ENCODE measurements at places on chromosomes 16 and 17.

GRCh38 chr17:36894177-36894576 lies 43.1 kb upstream of the LHX1 start:
- DNase-seq = no peak

GRCh38 chr17:63529711-63530556 lies 6.8 kb downstream of the KCNH6 start:
- DNase-seq = no peak

- no peak for DNase-seq
These were observed 100.2 kb downstream of the C16orf78 start for GRCh38 chr16:49473773-49474172.

DNA sequence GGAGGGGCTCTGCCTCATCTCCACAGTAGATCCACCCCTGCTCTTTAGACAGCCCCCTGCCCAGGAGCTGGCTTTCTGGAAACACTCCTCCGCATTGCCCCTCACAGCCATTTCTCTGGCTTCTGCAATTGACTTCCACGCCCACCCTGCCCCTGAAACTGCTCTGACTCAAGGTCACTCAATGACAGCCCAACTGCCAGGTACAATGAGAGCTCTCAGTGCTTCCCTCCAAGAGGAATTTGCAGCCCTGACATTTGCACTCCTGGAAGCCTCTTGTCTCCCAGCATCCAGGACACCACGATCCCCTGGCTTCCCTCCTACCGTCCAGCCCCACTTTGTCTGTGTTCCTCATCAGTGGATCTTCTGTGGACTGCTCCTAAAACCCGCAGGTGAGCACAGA lies 421.5 kb downstream of the SOX9 start:
- DNase-seq = no peak

GRCh38 chr16:80104401-80104800 lies 436.4 kb upstream of the DYNLRB2 start:
- DNase-seq = no peak

DNA sequence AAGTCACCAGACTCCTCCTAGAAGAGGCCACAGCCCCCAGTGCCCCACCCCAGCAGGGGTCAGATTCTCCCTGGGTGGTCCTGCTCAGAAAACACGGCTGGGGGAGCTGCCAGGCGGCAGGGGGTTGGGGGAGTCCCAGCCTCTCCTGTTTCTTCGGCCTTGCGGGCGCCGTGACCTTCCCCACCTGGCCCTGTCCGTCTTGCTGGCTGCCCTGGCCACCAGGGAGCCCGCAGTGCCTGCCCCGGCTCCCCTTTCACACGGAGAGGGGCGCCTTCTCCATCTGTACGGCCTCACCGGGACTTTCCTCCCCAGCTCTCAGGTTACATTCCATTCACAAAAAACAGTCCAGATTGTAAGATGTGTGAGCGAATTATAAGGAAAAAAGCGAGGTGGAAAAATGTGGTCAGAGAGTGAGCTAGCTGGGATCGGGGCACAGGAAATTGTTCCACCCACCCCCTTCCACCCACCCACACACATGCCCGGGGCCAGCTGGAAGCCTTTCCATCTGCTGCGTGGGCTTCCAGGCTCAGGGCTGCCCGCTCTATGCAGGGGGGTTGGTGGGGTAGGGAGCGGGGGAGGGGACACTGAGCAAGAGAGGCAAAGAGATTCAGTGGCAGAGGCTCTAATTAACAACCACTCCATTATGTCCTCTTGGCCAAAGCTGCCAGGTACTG lies 14.6 kb upstream of the CIBAR2 start:
- DNase-seq = no peak

DNA sequence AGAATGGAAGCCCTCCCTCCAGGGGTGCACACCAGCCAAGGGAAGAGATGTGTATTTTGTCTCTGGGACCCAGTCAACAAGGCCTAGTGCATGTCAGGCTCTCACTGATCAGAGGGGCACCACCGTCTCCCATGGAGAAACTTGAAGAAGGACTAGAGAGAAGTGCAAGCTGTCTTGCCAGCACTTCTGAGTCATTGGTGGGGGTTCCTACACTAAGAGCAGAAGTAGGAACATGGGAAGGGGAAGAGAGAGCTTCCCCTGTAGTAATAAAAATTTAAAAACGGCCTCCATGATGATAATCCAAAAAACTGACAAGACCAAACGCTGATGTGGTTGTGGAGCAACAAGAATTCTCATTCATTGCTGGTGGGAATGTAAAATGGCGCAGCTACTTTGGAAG lies 46.3 kb downstream of the DYNLRB2 start:
- DNase-seq = no peak

DNA sequence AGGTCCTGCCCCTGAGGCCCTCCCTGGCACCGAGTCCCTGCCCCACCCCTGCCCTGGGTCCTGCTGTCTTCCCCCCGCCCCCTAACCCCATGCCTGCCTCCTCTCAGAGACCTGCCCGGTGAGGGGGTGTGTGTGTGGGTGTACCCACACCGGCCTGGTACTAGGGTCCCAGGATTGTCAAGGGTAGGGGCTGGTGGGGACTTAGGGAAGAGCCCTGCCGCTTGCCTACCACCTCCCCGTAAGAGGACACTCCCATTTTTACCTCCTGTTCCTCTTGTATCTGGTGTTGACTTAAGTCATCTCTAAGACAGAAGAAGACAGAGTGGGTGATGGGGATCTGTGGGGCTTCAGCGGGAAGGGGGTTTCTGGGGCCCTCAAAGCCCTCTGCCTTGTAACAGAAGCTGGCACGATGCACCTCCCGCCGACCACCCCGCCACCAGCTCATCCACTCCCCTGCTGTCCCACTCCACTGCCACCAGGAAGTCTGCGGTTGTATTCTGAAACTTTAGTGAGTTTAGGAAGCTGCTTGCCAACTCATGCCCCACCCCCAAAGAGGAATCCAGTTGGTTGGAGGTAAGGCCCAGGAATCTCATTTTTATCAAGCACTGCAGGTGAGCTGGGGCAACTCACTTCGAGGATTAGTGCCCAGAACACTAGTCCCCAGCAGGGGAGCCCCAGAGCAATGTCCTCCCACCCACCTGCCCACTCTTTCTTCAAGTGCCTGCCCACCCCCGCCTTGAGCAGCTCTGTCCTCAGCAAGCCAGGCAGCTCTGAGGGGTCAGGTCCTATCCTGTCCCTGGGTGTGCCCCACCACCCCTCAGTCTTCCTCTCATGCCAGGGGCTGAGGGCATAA lies 5.6 kb downstream of the SPATA32 start:
- no peak for DNase-seq

GRCh38 chr17:6240601-6241000 lies 170.4 kb downstream of the WSCD1 start:
- no peak for DNase-seq

DNA sequence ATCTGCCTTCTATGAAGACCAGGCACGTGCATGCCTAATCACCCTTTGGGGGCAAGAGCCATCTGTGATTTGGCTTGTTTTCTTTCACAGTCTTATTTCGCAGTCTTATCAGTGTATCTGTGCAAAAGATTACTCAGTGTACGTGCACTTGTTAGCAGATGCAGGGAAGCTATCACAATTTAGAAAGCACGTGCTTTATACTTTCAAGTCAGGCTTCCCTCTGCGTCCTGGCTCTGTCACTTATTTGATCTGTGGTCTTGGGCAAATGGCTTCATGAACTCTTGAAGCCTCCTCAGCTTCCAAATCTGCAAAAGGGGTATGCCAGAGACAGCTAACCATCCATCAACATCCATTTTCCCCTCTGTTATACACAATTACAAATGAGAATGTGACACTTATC lies 246.4 kb downstream of the XYLT1 start:
- no peak for DNase-seq

DNA sequence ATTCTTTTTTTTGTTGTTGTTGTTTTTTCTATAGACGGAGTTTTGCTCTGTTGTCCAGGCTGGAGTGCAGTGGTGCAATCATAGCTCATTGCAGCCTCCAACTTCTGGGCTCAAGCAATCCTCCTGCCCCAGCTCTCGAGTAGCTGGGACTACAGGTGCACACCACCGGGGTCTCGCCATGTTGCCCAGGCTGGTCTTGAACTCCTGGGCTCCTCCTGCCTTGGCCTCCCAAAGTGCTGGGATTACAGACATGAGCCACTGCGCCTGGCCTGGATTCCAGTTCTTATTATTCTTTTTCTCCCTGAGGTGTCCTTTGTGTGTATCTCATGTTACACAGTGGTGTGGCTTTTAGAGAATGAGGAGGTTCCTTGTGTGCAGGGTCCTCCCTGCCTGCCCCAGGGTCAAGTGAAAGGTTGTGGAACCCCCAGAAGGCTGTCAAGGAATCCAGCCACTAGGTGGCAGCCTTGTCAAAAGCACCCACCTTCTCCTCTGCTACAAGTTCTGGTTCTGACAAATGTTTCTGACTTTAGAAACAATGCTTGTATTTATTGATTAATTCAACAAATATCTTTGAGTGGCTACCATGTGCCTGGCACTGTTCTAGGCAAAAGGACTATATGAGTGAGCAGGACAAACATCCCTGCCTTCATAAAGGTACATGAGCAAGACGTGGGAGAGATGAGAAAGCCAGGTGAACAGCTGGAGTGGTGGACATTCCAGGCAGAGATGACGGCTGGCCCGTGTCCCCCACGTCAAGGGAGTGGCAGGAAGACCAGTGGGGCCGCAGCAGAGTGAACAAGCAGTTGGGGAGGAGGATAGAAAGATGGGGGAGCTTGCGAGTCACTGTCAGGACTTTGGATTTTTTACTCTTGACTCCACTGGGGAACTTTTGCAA lies 112.4 kb downstream of the SPECC1 start:
- no peak for DNase-seq

DNA sequence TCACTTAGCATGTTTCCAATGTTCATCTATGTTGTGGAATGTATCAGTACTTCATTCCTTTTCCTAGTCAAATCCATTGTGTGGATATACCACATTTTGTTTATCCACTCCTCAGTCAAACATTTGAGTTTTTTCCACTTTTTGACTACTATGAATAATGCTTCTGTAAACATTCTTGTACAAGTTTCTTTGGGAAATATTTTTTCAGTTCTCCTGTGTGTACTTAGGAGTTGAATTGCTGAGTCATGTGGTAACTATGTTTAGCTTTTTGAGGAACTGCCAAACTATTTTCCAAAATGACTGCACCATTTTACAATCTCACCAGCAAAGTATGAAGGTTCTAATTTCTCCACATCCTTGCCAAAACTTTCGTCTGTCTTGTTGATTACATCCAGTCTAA lies 223.7 kb upstream of the AXIN2 start:
- DNase-seq = no peak

DNA sequence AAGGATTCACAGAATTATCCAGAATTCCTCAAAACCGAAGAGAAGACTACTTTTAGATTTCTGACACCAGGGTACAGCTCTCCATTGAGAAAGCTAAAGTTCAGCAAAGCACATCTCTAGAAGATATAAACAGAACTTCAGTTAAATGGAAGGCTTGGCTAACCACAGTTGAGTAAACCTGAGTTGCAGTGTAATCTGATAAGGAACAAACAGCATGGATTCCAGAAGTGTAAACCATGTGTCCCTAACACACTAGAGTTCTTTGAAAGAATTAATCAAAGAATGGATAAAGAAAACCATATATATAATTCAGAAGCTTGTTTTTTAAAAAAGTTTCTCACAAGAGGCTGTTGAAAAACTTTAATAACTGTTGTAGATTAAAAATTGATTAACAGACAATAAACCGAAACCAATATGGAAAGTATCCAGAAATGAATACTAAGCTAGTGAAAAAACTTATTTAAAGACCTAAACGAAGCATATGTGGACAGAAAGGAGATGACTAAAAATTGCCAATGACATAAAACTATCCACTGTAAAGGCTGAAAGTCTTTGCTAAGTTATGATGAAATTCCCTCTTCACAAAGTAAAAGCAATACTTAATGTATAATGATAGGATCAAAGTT lies 4.3 kb downstream of the RNF43 start:
- no peak for DNase-seq

DNA sequence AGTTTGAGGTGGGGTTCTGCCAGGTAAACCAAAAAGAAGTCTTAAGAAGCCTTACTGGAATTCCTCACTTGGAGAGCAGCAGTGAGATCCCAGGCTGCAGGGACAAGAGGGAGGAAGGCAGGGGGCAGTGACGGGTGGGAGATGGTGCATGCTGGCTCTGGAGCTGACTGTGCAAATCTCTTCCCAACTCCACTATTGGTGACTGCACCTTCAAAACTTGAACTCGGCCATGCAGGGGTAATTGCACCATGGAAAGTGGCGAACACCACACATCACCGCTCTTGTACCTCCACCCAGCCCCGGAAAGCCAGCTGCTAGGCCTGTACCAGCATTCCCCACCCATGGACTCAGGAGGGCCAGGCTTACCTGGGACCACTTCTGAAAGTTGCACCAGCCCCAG lies 51.4 kb upstream of the CDR2 start:
- DNase-seq = no peak

GRCh38 chr17:38616361-38616760 lies 10.6 kb upstream of the SRCIN1 start:
- no peak for DNase-seq

- no peak for DNase-seq
These were observed 8.3 kb upstream of the CDH5 start for GRCh38 chr16:66358231-66358630.

GRCh38 chr16:57755061-57755684 lies 19.6 kb downstream of the KATNB1 start:
- no peak for DNase-seq

DNA sequence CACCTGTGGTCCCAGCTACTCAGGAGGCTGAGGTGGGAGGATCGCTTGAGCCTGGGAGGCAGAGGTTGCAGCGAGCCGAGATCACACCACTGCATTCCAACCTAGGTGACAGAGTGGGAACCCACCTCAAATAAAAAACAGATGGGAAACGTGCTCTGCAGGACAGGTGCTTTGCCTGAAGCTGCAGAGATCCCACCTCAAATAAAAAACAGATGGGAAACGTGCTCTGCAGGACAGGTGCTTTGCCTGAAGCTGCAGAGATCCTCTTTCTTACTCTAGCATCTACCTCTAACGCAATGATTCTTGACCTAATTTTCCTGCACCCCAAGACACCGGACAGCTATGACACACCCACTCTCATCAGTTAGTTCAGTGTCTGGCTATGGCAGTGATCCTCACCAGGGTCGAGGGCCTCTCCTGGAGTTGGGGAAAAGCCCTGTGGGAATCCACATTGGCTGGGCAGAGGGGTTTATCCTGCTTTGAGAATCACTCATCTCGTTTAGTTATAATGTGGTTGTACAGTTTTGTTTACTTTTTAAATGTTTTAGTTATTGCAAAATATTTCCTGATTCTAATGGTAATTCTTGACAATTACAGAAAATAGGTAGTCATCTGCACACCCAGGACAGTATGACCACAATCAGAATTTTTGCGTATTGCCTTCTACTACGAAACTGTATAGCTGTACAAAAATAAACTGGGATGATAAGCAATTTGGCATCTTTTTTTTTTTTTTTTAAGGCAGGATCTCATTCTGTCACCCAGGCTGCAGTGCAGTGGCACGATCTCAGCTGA lies 11.4 kb downstream of the VPS53 start:
- no peak for DNase-seq

DNA sequence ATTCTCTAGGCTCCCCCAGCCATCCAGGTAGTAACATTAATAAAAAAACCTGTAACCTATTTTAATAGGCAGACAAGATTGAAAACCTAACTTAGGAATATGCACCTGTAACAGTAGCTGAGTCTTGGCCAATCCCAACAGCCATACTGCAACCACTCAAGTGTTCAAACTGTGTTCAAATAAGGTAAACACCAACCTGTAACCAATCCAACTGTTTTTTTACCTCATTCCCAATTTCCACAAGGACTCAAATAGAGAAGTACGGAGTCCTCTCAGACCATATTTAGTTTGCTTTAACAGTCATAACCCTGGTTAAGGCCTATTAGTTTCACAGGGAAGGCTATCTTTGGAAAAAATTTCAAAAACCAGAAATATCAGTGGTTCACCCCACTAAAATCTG lies 40.4 kb upstream of the NOS2 start:
- no peak for DNase-seq

All from vagina (tissue), 2 donors.